ENCODE measurements at places on chromosomes 5 and 9.
A peak's percentile ranks its signal among the peaks of the same experiment; 100 is the strongest.

- peak; percentile 10 for DNase-seq
Observed at GRCh38 chr9:121455527-121456239, 44.0 kb downstream of the GGTA1 start.

DNA sequence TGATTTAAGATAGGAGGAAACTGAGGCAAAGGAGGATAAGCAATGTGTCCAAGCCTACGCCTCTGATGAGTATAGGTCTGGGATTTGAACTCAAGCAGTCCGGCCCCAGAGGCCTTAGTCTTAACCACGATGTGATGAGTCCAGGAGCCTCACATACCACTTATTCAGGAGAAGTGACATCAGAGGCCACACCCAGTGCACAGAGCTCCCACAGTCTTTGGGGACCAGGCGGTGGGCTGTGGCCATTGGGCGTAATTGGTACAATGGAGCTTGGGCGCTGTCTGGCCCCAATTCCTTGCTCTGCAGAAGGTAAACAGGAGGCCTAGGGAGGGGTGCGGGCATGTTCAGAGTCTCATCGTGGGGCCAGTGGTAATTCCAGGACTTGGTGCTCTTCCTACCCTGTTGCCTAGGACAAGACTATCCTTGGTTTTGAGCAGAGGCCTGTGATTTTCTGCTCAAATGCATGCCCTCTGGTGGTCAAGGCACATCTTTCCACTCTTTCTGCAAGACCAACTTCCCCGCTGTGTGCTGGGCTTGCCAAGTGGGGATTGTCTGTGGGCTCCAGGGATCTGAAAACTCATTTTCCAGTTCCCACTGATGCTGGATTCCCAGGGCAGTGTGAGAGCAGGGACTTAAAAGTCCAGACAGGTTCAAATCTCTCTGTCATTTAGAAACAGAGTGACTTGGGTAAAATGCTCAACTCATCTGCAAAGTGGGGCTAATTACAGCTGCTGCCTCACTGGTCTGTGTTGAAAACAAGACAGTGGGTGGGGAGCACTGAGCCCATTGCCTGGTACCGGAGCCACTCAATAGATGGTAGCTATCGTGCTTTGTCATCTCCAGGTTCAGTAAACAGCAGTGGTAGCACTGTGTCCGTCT is 15.8 kb downstream of the NDST1 start:
- no peak for DNase-seq

- no peak for DNase-seq
Observed at GRCh38 chr5:8676695-8677094, 807.7 kb downstream of the MTRR start.

DNA sequence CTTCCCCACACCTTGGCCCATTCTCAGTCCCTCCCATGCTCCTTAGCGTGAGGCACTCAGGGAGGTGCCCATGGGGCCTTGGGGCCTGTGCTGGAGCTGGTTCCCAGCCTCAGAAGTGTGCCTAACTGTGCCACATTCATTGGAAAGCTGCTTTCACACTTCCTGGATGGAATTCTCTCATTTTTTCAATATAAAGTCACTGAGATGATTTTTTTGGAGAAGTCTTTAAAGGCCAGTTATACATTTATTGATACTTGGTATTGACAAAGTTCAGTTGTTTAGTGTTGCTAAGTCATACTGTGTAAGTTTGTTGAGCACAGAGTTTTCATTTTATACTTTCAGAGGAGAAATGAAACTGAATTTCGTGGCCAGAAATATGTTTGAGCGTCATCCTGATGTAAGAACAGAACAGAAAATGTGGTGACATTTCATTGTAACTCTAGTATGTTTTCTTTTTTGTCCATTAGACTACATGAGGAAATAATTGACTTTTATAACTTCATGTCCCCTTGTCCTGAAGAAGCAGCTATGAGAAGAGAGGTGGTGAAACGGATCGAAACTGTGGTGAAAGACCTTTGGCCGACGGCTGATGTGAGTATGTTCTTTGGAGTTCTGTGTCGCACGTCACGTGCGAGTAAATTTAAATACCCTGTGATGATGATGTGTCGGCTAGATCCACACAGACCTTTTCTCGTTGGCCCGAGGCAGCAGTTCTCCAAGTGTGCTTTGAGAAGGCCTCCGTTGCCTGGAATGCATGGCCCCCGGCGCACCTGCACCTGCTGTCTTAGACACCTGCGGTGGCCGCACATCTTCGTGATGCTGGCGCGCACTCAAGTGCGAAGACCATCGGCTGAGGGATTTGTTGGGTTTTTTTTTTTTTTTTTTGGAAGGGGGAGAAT is 24.1 kb downstream of the TENT4A start:
- peak; percentile 25 for DNase-seq

DNA sequence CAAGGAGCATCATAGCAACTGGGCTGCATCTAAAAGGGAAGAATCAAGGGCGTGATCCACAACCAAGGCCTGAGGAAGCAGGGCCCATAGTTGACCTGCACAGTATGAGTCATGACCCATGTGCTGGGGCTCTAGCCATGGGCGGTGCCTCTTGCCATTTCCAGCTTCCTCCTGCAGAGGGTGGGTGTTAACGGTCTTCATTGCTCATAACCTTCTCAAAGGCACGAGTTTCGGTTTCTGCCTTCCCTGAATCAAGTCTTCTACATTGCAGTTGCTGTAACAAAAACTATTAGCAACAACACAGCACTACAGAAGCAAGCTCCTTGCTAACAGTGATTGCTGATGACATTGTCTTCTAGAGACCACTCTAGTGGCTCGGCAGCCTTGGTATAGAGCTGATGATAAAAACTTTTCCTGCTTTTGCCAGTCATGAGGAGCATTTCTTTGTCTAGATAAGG is 66.9 kb downstream of the CTSL start:
- peak; percentile 65 for DNase-seq

DNA sequence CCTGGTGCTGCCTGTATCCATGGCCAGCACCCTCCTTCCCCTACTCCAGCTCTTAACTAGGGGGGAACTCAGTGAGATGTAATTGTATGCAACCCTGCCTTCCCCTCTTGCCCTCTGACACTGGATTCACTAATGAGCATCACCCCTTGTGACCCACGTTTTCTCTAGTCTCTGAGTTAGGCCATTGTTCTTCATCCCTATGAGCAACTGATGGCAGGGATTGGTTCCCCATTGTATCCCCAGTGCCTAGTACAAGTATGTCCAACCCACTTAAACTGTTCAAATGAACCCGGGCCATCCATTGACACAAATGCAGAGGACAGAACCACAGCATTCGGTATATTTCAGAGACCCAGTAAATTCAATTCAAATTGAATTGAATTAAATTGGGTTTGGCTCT is 77.6 kb upstream of the ASTN2 start:
- DNase-seq, result no peak

DNA sequence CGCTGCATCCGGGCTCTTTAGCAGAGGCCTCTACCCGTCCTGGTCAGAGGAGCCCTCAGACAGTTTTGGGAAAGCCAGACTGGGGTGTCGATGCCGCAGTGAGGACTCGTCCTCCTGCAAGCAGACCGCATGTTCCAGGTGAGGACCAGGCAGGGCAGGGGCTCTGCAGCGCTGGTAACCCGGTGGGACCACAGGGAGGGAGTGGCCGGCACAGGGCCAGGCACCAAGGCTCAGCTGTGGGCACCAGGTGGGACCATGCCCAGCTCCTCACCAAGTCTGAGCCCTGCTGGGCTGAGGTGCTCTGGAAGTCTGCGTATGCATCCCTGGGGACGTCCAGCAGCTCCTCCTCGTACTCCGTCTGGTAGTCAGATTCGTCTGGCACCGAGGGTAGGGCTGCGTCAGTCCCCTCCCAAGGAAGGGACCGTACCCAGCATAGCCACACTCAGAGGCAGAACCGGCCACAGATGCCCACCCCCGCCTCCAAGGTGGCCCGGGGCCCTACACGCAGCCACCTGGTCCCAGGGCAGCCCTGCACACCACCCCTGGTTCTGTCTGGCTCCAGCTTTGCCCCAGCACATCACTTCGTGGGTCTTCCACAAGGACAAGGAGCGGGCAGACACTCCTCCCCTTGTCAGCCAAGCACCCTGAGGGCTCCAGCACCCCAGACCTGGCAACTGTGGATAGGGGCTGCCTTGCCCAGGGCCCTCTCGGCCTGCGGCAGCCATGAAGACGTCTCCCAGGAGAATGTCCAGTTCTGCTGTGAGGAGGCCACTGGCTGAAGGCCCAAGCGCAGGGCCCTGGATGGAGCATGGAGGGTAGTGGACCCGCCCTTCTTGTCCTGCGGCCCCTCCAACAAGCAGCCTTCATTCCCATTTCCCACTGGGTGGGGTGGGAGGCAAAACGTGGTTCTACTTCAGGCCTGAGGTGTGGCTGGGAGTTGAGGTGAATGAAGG is 1.5 kb upstream of the NSMF start:
- no peak for DNase-seq

DNA sequence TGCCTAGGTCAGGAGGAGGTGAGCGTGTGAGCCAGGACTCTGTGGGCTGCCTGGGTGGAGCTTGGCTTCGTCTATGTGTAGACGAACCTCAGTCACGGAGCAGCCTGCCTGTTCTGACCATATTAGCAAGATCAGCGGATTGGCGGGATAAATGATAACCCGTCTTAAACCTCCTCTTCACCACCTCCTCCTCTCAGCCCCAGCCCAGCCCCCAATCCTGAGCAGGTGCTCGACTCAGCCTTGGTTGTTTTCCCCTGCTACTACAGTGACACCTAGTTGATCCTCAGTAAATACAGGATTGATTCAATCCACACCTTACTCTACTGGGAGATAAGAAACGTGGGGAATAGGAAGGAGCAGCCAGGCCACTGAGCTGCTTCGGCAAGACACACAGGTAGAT is 286.1 kb downstream of the IRX2 start:
- DNase-seq, result no peak

DNA sequence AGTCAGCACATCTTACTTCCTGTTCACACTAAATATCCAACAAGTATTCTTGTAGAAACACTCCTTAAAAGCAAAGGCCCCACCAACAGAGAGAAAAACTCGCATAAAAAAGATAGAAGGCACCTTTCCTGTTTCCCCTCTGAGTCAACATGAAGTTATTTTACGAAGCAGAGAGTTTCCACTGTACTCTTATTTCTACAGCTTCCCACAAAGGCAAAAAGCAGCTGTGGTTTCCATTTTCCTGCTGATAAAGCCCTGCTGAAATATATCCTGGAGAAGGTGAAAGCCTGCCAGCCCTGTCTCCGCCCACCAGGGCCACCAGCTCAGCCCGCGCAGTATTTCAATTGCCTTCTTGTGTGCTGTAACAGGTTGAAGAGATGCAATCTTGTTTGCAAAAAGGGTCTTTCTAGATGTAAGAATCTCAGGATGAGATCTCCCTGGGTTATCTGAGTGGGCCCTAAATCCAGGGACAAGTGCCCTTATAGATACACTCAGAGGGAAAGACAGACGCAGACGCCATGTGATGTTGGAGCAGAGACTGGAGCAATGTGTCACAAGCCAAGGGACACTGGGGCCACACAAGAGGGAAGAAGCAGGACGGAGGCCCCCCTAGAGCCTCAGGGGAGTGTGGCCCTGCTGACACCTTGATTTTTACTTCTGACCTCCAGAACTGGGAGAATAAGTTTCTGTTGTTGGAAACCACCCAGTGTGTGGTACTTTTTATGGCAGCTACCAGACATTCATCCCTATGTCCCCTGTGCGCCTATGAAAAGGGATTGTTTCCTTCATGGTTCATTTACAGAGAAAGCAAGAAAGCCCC is 19.9 kb downstream of the SEMA4D start:
- DNase-seq, result peak; percentile 67

DNA sequence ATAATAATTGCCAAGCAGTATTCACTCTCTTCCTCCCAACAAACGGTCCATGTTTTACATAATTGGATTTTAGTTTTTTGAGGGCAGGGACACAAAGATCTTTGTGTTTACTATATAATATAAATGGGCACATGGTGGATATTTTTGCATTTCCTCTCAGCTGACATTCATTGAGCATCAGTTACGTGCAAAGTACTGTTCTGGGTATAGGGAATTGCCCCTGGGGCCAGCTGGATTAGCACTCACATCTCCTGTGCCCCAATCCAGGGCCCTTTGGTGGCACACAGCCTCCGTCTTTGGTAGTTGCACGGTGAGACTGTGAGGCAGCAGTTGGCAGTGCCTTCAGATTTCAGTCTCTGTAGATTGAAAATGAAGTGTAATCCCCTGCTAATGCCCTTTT is 1.6 kb downstream of the TDRD7 start:
- DNase-seq, result no peak

DNA sequence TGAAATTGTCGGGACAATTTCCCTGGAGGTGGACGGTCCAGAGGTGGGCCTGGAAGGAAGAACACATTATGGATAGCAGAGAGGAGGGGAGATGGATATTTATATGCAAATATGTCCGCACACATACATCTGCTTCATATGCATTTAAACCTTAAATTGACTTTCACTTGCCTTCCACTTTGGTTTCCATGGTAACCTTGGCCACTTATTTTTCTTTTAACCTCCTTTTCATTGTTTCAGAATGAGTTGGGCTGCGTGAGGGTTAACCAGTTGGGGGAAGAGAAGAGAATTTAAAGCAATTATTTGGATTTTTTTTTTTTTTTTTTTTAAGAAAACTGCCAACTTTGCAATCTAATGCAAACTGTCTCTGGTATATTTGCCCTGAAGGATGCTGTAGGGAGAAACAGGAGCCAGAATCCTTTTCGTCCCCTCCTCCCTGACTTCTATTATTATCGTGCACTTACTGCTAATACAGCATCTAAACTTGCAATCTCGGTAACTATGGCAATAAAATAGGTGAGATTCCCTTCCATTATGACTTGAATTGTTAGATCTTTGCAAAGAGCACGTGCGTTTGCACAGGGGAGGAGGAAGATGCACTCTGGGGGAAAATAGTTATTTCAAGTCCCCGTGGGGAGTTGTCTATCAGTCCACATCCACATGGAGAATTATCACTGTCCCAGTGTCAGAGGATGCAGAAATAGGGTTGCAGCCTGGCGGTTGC is 35.6 kb downstream of the TLR4 start:
- no peak for DNase-seq

DNA sequence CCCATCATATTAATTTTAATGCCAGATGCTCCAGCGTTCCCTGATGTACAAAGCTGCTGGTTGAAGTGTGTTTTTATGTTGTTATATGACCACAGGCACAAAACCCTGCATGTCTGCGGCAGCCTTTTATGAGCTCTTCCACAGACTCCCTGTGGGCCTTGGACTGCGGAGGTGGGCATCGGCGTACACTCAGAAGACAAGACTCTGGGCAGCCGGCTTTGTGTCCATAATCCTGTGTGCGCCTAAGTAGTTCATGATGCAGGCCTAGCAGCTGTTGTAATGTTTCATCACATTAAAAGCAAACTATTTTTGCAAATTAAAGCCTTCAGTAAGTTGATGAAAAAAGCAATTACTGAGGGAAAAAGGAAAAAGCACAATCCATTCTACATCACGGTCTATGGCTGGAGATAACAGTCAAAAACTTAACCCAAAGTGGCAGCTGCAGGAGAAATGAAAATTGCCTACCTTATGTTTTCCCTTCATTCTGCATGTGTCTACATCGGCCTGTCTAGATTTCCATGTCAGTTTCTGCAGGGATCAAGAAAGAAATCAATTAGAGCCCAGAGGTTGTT is 78.8 kb downstream of the SEMA6A start:
- no peak for DNase-seq

GRCh38 chr5:134545070-134545868 is 19.8 kb downstream of the JADE2 start:
- peak; percentile 37 for DNase-seq

DNA sequence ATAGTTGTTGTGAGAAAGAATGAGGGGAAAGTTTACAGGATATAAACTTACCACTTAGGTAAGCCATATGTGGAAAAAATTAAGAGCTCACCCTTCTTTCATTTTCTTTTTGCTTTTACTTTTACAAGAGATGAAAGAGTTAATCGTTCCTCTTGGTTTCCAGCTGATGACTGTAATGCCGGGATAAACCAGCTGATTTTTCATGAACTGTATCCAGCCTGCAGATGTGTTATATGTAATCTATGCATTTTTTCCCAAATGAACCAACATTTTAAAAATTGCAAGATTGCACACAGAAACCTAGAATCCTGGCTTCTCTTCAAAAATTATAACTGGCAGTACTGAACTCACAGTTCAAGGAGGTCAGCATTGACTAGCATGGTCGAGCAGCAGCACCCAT is 185.9 kb downstream of the GRIA1 start:
- DNase-seq, result no peak
